ENCODE measurements at places on chromosomes 2 and 18.

- DNase-seq, result no peak
Observed at GRCh38 chr2:460861-461260, 173.0 kb upstream of the ALKAL2 start.

DNA sequence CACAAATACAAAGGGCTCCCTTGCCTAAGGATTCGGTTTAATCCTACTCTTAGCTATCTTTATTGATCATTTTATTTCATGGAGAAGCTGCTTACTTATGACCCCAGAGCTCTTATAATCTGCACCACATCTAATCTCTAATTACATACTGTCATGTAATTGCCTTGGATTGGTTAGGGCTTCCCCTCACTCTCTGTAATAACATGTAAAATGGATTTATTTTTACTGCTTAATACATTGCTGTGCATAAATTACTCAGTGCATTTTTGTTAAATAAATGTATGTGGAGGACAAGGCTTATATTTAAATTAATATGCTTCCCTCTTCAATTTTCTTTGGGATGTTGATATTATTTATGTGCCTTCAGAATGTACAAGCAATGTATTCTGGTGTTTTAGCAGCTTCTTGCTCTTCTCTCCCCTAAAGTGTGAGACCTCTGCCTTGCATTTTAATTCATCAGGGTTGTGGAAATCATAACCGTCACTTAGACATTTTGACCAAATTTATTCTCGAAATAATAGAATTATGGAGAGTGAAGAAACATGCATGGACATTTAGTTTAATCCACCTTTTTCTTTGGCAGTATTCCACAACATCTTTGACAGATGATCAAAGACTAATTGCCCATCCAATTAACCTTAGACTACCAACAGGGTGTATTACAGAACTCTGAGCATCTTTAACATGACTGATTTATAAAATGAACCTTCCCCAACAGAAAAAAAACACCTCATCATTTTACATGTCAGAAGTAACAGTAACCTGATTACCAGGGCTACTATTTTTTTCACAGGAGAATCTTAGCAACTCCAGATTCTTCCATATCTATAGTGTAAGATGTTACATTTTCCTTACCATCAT is 692.6 kb downstream of the LRRTM4 start:
- no peak for DNase-seq

DNA sequence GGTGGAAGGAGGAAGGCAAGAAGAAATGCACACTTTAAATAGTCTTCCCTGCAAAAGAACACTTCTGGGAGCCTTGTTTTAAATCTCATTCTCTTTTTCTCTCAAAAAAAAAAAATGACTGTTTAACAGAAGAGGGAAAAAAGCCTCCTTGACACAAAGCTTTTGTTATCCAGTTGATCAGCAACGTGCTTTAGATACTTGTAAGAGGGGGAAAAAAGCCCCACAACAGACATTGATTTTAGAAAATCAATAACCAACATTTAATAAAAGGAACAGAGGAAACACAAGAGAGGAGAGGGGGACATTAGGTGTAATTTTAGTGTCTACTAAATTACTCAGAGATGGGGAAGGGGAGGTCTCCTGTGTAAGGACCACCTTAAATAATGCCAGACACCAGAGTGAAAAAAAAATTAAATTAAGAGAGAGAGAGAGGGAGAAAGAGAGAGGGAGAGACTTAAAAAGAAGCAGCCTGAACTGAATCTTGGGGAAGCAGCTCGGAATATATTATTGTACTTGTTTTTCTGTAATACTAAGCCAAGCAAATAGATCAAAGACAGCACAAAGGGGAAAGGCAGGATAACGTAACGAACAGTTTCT is 4.7 kb downstream of the ZEB2 start:
- no peak for DNase-seq

DNA sequence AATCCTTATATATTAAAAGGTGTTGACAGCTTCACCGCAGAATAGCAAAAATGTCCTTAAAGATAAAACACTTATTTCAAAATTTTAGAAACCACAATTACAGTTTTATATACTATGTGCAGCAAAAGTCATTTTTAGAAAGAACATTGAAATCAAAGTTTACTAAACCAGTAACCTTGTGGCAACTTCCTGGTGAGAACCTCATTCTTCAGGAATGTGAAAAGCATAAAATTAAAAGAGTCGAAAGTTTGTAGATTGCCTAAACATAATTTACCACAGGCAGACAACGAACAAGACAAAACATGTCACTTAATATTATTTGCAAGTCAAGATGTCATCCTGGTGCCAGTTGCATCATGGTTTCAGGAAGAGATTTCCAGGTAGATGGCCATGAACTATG is 108.3 kb upstream of the NRP2 start:
- DNase-seq, result no peak

DNA sequence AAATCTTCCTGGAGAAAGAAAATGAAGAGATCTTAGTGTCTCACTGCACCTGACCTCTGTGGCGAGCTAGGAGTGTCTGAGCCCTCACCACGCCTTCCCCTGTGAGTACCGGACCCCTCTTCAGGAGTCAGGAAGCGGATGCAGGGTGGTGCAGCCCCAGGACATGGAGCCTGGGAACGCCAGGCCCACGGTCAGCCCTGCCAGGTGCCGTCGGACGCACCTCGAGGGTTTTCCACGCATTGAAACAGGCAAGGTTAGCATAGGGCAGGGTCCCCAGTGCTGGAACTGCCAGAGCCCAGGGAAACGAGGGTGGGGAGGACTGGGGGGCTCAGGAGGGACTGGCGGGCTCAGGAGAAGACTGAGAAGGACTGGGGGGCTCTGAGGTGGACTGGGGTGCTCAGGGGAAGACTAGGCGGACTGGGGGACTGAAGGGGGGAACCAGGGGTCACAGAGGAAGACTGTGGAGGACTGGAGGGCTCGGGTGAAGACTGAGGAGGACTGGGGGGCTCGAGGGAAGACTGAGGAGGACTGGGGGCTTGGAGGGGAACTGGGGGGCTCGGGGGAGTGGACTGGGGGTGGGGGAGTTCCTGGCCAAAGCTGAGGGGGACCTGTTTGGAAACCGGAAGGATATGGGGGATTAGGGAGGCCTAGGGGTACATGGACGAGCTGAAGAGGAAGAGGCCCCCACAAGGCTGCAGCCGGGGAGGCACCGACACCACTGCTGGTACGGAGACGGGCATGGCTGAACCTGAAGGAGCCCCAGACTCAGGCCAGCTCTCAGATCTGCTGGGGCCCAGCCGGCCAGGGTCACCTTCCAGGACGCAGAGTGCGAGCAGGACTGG is 65.2 kb upstream of the SNTG2 start:
- DNase-seq, result no peak

DNA sequence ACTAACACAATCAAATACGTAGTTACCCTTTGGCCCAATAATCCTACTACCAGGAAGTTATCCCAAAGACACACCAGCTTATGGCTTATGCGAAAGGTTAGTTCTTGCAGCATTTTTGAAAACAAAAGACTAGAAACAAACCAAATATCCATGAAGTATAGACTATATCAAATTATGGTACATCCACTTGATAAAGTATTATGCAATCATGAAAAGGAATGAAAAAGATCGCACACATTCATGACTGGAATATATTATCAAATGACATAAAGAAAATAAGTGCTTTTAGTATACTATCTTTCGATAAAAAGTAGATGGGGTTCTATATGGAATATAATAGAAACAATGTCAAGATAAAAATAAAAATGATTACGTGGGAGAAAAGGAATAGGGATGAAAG is 78.2 kb downstream of the COBLL1 start:
- no peak for DNase-seq

- no peak for DNase-seq
Observed at GRCh38 chr2:200185628-200186000, 120.9 kb upstream of the SPATS2L start.

- no peak for DNase-seq
Observed at GRCh38 chr2:79627237-79627636, 114.4 kb downstream of the CTNNA2 start.

DNA sequence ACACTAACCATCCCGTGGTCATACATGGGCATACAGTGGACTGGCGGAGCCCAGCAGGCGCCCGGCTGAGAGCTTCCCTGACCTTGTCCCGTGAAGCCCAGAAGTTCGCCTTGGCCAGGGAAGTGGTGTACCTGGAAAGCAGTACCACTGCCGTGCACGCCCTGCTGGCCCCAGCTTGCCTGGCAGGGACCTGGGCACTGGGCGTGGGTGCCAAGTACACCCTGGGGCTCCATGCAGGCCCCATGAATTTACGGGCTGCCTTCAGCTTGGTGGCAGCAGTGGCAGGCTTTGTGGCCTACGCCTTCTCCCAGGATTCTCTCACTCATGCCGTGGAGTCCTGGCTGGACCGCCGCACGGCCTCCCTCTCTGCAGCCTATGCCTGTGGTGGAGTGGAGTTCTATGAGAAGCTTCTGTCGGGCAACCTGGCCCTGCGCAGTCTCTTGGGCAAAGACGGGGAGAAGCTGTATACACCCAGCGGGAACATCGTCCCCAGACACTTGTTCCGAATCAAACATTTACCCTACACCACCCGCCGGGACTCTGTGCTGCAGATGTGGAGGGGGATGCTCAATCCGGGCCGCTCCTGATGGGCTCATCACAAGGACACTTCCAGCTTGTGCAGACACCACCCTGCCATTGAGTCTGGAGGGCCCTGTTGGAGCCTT is 2.3 kb downstream of the TMEM177 start:
- DNase-seq, result no peak

DNA sequence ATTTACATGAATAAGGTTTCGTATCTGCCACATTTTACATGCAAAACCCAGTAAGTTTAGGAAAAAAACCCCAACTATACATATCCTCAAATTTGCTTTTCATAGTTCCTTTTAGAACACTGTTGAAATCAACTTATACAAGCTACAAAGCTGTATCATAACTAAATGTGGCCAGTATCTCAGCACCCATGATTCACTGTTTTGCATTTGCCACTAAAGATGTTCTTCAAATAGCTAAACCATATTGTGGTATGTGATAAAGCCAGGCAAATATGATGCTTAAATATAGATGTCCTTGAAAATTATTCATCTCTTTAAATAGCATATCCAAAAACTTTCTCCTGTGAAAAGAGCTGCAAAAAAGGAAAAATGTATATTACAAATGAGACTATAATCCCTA is 29.9 kb downstream of the ROCK2 start:
- DNase-seq, result no peak

- DNase-seq, result no peak
Observed at GRCh38 chr2:143692162-143692561, 562.9 kb downstream of the ARHGAP15 start.

DNA sequence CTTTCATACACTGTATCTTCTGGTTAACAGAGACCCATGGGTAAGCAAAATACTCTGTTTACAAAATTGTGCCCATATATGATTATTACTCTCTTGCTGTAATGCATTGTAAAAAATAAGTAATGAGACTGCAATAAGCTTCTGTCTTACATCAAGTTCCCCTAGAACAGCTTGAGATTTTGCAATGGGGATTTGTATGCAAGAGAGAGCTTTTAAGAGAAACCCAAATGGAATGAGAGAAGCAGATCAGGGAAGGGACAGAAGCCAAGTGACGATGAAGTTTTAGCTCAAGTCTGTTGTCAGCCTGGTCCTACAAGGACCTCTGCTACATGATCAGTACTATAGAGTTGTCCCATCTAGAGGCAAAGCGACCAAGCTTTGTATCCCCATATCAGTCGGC is 218.1 kb upstream of the VWC2L start:
- DNase-seq, result no peak

DNA sequence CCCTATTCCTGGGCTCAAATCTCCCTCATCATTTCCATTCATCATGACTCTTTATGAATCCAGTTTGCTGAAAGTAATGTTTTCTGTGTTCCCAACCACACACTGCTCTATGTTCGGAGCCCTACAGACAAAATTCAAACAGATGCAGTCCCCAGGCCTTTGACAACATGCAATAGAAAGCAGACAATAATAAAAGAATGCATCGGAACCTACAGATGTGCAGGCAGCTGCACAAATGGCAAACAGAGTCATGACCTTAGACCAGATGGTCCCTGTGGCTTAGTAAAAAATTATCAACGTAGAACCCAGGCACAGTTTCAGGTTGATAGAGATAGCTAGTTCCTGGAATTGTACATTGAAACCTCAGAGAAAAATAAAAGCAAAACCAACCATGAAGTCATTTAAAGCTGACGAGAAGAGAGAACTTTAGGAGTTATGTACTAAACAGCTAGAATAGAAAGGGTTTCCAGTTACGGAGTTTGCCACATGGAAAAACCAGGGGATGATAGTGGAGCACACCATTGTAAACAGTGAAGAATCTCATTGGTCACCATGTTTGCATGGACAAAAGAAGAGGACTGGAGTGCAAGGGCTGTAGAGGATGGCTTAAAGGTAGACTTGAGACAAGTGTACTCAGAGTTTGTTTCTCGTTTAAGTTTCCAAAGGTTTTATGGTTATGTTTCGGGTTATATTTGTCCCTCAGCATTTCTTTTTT is 23.2 kb upstream of the ACVR1 start:
- DNase-seq, result no peak

DNA sequence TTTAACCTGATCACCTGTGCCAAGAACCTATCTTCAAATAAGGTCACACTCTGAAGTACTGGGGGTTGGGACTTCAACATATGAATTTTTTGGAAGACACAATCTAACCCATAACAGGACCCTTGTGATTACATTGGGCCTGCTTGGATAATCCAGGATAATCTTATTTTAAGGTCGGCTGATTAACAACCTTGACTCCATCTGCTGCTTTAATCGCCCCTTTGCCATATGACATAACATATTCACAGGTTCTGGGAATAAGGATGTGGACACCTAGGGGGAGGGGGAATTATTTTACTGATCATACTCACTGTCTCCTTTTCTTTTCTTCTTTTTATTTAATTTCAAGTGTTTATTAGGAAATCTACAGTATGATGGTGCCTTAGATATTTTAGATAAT is 34.8 kb downstream of the CDH20 start:
- DNase-seq, result no peak

- DNase-seq, result no peak
Observed at GRCh38 chr18:11789716-11790510, 61.3 kb upstream of the CHMP1B start.

DNA sequence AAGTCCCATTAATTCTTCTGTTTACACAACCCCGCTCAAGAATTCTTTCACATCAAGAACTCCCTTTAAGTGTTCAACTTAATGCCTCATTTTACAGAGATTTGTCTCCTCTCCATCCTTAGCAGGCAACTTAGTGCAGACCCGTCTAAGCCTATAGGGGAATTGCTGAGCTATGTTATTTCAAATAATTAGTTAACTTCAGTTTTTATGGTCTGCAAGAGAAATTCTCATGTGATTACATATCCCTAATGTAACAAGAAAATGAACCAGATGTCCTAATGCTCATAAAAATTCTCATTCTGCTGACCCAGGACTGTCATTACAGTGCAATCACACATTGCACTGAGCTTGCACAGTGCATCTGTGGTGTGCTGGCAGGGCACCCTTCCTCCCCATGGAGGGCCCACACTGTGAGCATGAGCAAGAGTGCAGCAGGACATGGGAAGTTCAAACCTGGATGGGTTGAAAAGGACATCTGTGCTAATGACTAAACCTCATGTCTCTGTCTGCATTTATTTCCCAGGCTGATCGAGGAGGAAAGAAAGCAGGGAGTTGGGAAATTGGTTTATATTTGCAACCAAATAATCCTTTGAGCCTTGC is 97.1 kb downstream of the COL5A2 start:
- DNase-seq, result no peak
